Mesothelial cell of epicardium (in vitro differentiated cells): ENCODE measurements at places on chromosomes 1 and 21. TPM values are rescaled to one million over a fixed set of nuclear protein-coding genes. Genes with fewer than 3 reads are reported as not detected.

DNA sequence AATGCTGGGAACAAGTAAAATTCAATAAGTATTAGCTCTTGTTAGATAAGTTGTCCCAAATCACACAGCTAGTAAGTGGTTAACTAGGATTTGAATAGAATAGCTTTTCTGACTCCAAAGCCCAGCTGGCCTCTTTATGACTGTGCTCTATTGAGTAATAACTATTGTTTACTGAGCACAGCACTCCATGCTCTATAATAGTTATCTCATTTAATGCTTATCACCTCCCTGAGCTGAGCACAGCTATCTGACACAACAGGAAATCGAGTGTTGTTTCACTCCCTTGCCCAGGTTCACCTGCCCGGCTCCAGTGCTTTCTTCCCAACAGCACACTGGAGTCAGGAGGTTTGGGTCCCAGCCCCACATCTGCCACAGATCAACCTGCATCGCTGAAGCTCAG lies 38.8 kb upstream of the STMN1 start:
- DNase-seq = no peak
- peaks cover 2% of the 10 kb centered on the region for H3K36me3 ChIP-seq
- H3K27ac ChIP-seq = no peak overlapping the region
- no peak overlapping the region for H3K4me3 ChIP-seq
- no peaks in the 10 kb centered on the region for H3K4me1 ChIP-seq

DNA sequence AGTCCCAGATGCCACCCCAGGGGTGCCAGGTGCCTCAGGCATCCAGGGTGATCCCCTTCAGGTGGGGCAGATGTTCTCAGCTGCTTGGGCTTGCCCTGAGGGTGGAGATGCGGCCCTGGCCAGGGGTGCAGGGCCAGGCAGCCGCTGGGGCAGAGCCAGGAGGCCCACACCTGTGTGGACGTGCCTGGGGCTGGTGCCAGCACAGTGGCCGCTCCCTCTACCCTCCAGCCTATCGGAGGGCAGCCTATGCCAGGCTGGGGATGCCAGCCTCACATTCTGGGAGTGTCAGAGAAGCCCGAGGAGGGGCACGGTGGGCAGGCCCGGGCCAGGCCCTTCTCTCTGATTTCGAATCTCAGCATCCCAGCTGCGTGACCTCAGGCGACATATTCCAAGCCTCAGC lies 96.5 kb upstream of the WNT4 start:
- H3K27ac ChIP-seq = no peak overlapping the region
- no peaks in the 10 kb centered on the region for H3K36me3 ChIP-seq
- no peak overlapping the region for H3K4me3 ChIP-seq
- no peak for DNase-seq

DNA sequence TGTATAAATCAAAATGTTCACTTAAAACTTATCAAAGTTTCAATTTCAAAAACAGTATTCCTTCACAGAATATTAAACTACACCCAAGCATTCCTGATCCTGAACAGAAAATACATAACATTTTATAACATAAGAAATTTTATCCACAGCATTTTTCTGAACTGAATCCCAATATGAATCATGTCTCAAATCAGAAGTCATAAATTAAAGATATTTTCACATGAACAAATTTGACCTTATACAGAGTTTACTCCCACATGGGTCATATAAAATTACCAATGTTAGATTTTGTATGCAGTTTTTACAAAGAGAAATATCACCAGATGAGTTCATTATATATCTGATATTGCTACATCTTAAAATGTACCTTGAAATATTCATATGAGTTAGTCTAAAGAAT lies 48.6 kb upstream of the ASPM start:
- H3K27me3 ChIP-seq = no peaks in the 10 kb centered on the region
- H3K4me3 ChIP-seq = no peak overlapping the region
- H3K4me1 ChIP-seq = peaks cover 51% of the 10 kb centered on the region
- H3K27ac ChIP-seq = no peak overlapping the region
- DNase-seq = no peak

DNA sequence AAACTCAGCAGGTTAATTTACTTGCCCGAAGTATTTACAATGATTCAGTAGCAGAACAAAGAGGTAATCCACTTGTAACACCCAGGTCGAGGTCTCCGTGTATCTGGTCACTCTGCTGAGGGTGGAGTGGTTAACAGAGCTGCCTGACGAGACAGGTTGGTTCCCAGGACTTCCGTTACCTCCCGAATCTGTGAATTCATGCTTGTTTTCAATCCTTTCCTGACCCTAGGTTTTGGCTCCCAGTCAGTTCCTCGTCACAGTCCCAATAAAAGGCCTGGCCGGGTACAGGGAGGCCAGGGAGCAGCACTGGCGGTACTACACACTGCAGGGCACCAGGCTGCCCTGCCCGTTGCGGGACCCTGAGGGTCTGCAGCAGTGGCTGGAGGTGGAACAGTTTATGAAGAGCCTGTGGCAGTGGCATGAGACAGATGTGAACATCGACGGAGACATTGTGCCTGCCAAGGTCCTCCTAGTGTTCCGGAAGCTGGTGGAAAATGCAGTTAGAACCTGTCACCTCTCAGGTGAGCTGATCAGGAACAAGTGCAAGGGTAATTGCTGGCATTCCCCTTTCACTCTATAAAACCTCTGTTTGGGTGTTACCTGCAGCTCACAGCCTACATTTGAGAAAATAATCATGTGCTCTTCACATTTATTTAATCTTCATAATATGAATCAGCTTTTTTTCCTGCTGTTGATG lies 12.8 kb downstream of the MAB21L3 start:
- peaks cover 2% of the 10 kb centered on the region for H3K27me3 ChIP-seq
- peaks cover 3% of the 10 kb centered on the region for H3K4me1 ChIP-seq

- no peak for DNase-seq
- no peak overlapping the region for H3K27ac ChIP-seq
- peaks cover 28% of the 10 kb centered on the region for H3K27me3 ChIP-seq
- H3K4me1 ChIP-seq = no peaks in the 10 kb centered on the region
- no peaks in the 10 kb centered on the region for H3K36me3 ChIP-seq
These were observed 81.3 kb upstream of the KAZN start for GRCh38 chr1:14516974-14517840.

DNA sequence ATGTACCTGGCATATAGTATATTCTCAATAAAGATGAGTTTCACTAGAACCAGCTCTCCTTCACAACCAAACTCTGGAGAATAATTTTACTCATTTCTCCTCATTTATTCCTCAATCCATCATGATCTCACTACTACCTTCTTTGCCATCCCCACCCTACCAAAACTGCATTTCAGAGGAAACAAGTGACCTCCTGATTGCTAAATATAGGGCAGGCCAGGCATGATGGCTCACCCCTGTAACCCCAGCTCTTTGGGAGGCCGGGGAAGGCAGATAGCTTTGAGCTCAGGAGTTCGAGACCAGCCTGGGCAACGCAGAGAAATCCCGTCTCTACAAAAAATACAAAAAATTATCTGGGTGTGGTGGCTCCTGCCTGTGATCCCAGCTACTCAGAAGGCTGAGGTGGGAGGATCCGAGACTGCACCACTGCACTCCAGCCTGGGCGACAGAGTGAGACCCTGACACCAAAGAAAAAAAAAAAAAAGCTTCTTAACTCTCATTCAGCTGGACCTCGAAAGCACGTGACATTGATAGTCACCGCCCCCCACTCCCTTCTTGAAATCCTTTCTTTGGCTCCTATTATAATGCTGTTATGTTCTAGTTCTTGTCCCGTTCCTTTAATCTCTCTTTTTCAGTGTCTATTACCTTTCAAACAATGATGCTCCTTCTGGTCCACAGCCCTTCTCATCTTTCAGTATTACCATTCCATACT lies 2.1 kb downstream of the TESK2 start:
- DNase-seq = no peak
- H3K27ac ChIP-seq = no peak overlapping the region
- no peaks in the 10 kb centered on the region for H3K36me3 ChIP-seq
- no peak overlapping the region for H3K4me3 ChIP-seq
- H3K4me1 ChIP-seq = no peaks in the 10 kb centered on the region

- H3K4me3 ChIP-seq = no peak overlapping the region
- peaks cover 7% of the 10 kb centered on the region for H3K36me3 ChIP-seq
- H3K27me3 ChIP-seq = no peaks in the 10 kb centered on the region
- DNase-seq = no peak
These were observed 4.4 kb downstream of the SELENON start for GRCh38 chr1:25804244-25804963.

GRCh38 chr1:6367381-6368012 lies 26.1 kb downstream of the ACOT7 start:
- H3K36me3 ChIP-seq = peaks cover 6% of the 10 kb centered on the region
- peaks cover 3% of the 10 kb centered on the region for H3K4me1 ChIP-seq
- no peak overlapping the region for H3K27ac ChIP-seq
- DNase-seq = no peak
- H3K27me3 ChIP-seq = no peaks in the 10 kb centered on the region
- no peak overlapping the region for H3K4me3 ChIP-seq

GRCh38 chr1:89041721-89042120 lies 19.1 kb upstream of the GBP3 start:
- H3K27me3 ChIP-seq = peaks cover 2% of the 10 kb centered on the region
- H3K27ac ChIP-seq = no peak overlapping the region
- no peak overlapping the region for H3K4me3 ChIP-seq
- no peaks in the 10 kb centered on the region for H3K4me1 ChIP-seq

DNA sequence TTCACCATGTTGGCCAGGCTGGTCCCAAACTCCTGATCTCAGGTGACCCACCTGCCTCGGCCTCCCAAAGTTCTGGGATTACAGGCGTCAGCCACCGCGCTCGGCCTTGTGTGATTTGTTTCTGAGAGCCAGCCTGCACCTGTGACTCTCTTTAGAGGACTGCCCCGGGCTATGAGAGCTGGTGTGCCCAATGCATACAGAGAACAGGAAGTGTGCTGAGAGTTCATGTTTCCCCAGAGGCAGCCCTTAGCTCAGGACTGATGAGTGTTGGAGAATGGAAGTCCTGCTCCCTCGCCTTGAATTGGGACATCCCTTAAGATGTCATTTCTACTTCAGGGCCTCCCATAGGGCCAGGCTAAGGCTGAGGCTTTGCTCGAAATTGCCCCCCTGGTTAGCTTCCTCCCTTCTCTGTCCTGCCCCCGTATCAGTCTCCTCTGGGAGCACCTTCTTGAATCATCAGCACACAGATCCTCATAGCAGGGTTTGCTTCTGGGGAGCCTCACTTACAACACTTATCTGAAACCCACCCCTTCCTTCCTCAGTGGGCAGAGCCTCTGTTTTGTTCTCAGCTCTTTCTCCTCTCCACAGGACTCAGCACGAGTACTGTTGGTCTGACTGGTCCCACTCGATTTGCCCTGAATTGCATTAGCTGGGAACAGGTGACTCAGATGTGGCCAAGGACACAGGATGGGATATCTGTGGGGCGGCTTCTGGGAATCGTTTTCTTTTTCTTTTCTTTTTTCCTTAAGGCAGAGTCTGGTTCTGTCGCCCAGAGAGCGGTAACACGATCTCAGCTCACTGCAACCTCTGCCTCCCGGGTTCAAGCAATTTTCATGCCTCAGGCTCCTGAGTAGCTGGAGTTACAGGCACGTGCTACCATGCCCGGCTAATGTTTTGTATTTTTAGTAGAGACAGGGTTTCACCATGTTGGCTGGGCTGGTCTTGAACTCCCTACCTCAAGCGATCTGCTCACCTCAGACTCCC lies 80.1 kb downstream of the UBIAD1 start:
- peaks cover 69% of the 10 kb centered on the region for H3K27me3 ChIP-seq
- H3K4me1 ChIP-seq = peaks cover 16% of the 10 kb centered on the region
- H3K4me3 ChIP-seq = no peak overlapping the region

DNA sequence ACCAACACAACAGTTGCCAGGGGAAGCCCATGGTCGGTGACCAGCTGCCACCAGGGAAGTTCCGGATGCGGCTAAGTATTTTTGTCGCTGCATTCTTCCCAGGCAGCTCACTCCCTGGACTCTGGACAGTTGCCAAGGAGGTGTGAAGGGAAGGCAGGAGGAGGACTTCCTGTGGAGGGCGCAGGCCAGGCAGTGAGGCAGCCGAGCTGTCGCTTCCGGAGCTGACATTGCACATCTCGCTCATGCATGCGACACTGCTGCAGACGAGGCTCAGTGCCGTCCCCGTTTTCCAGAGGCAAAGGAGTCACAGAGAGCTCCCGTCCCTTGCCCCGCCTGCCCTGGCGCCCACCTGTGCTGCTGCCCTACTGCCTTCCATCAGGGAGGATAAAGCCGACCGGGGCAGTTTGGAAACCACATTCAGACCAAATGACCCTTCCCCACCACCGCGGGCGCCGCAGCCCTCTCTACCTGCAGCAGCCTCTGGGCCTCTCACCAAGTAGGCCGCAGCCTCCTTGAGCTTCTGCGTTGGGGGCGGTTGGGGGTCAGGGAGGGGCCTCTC lies 81.4 kb downstream of the NENF start:
- peaks cover 41% of the 10 kb centered on the region for H3K4me1 ChIP-seq
- no peaks in the 10 kb centered on the region for H3K36me3 ChIP-seq
- no peak overlapping the region for H3K4me3 ChIP-seq
- peaks cover 5% of the 10 kb centered on the region for H3K27me3 ChIP-seq

GRCh38 chr1:228827019-228827418 lies 91.7 kb downstream of the RHOU start:
- H3K36me3 ChIP-seq = no peaks in the 10 kb centered on the region
- no peak overlapping the region for H3K4me3 ChIP-seq
- H3K27me3 ChIP-seq = no peaks in the 10 kb centered on the region
- H3K27ac ChIP-seq = no peak overlapping the region
- DNase-seq = no peak

DNA sequence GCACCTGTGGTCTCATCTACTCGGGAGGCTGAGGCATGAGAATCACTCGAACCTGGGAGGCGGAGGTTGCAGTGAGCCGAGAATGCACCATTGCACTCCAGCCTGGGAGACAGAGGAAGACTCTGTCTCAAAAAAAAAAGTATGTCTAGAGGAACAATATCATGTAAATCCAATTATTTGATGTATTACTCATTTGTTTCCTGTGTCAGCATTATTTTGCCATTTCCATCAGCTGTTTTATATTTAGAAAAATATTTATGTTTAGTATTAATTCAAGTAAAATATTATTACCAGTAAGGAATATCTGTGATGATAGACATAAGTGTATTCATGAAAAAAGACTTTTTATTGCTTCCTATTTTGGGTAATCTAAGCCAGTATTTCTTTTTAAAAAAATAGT lies 13.0 kb downstream of the TDRKH start:
- no peaks in the 10 kb centered on the region for H3K4me1 ChIP-seq
- no peak overlapping the region for H3K4me3 ChIP-seq
- no peak overlapping the region for H3K27ac ChIP-seq
- no peaks in the 10 kb centered on the region for H3K27me3 ChIP-seq

Gene MATN1
- total RNA-seq = 4.0 to 5.6 TPM (median 4.9 TPM) in 3 replicates

Gene RAB3B
- total RNA-seq = 3.8 to 4.0 TPM (median 3.9 TPM) in 3 replicates

Gene RYR2
- total RNA-seq = 5.1 to 13.0 TPM (median 6.1 TPM) in 3 replicates

Gene SEMA4A
- 18.7 to 21.0 TPM (median 19.8 TPM) in 3 replicates for total RNA-seq

Gene ATP1A4
- total RNA-seq = 0.29 to 0.38 TPM (median 0.33 TPM) in 3 replicates

Gene ITPKB
- 19.7 to 21.2 TPM (median 21.0 TPM) in 3 replicates for total RNA-seq

Gene HTR1D
- total RNA-seq = 0.09 to 0.18 TPM in 2 of 3 replicates, not detected in the other

Gene DUSP10
- total RNA-seq = 3.5 to 4.0 TPM (median 3.7 TPM) in 3 replicates

Gene NFASC
- total RNA-seq = 0.35 to 0.72 TPM (median 0.72 TPM) in 3 replicates
